NCI-H69 (cell line): ENCODE measurements at places on chromosomes 7 and 10.

- DNase-seq = peak; percentile 41
Measured at GRCh38 chr10:117796130-117796745, 250.5 kb downstream of the RAB11FIP2 start.

GRCh38 chr7:157462840-157463239 is 126.0 kb downstream of the DNAJB6 start:
- DNase-seq = no peak

DNA sequence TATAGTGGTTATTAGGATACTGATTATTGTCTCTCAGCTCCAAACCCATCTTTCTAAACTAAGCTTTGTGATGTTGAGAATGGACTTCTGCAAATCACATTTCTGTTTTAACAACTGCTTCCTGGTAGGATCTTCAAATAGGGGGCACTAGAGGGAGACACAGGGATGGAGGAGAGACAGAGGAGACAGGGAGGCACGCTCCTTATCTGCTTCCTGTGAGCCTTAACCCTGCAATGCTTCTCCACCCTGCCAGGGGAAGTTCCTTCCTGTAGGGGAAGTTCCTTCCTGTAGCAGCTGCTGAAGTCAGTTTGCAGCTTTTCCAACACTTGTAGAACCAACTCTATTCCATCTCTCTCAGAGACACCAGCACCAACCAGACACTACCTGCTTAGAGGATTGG is 847.2 kb downstream of the CCSER2 start:
- peak; percentile 50 for DNase-seq

GRCh38 chr7:28151965-28152364 is 28.6 kb downstream of the JAZF1 start:
- no peak for DNase-seq

GRCh38 chr7:104629408-104629807 is 301.0 kb downstream of the LHFPL3 start:
- no peak for DNase-seq

- no peak for DNase-seq
Measured at GRCh38 chr10:104339469-104340110, 1.3 kb upstream of the ITPRIP start.

DNA sequence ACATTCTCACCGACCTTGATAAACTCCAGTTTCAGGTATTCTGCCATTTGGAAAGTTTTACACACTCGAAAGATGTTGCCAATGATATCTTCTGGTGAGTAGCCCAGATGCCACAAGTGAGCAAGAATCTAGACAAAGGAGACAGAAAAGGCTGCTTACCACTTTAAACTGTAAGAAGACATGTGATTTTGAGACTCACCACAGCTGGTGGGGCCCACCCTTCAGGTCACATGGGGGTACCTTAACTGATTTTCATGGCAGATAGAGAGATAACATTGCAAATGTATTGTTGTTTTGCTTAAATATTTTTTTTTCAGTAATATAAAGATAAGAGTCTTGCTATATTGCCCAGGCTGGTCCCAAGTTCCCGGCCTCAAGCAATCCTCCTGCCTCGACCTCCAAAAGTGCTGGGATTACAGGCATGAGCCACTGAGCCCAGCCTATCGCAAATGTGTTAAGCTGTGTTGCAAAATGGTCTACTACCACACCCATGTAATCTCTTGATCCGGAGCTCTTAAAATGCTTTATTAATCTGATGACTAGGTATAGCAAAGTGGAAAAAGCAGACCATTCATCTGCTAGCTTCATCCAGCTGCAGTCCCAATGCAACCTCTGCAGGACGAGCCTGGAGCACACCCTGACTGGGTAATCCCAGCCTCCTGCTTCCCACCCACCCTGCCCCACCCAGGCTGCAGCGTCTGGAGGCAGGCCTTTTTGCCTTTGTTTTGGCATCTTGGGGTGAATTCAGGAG is 18.5 kb downstream of the RFC2 start:
- DNase-seq = no peak

GRCh38 chr10:7274293-7274692 is 136.5 kb downstream of the SFMBT2 start:
- no peak for DNase-seq

DNA sequence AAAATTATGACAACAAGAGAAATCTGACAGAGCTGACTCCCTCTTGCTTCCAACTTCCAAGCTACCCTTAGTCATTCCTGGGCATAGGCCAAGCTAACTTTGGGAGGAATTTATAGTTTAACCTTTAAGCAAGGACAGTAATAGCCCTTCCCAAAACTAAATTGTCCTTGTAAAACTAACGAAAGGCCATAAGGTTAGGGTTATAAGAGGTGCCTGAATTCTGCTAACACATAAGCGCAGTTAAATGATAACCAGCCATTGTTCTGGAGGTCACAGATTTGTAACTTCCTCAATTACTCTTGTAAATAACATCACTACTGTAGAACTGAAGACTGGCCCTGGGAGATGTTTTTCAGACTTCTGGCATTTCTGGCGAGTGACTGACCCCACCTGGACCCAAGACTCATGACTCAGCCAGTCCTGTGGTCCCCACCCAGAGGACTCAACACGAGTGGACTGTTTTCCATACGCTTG is 481.2 kb downstream of the KCNMA1 start:
- DNase-seq = no peak

- DNase-seq = peak; percentile 16
Measured at GRCh38 chr7:1241603-1242255, 9.1 kb downstream of the UNCX start.

GRCh38 chr10:130862626-130863025 is 448.9 kb downstream of the TCERG1L start:
- DNase-seq = no peak

DNA sequence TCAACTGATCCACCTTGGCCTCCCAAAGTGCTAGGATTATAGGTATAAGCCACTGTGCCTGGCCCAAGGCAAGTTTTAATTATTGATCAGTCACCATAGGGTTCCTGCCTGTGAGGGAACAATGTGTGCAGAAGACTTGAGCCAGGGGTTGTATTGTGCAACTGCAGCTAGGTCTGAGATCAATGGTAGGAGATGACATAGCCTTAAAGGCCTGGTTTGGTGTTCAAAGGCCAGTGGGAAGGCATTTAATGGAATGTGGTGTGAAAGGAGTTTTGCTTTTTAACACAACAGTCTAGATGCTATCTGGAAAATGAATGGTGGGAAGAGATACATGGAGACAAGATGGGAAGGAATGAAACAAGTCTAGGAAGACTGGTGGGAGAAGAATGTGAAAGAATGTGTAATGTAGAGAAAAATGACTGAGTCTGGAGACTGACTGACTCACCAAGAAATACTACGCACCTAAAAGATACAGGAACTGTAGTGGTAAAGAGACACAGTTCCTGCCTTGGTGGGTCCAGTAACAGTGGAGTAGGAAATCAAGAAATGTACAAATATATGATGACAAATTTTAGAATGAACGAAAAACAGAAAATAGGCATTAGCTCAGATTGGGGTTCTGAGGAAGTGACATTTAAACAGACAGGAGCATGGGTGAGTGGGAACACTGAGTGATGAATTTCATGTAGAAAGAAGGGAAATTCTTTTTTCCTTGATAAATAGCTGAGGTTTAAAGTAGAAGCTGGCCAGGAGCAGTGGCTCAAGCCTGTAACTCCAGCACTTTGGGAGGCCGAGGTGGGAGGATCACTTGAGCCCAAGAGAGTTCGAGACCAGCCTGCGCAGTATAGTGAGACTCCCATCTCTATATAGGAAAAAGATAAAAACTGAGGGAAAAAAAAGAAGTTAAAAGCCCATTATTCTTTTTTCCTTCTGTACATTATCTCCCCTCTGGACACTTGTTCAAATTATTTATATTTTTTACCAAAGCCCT is 9.4 kb downstream of the HNRNPF start:
- peak; percentile 9 for DNase-seq

DNA sequence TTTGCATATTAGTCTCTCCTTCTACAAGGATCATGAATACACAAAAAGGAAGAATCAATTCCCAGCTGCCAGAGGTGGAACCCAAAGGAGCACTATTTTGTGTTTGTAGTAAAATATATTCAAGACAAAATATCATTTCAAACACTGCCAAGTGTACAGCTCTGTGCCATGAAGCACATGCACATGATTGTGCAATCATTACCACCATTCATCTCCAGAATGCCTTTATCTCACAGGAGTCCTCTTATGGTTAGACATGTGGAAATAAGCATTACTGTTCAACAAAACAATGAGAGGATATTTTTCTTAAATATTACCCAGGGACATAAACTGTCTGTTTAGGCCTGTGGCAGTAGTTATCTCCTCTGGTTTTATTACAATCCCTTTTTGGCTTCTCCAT is 151.4 kb upstream of the PPP1R3A start:
- no peak for DNase-seq

GRCh38 chr7:115747174-115747573 is 283.4 kb downstream of the TFEC start:
- peak; percentile 82 for DNase-seq

DNA sequence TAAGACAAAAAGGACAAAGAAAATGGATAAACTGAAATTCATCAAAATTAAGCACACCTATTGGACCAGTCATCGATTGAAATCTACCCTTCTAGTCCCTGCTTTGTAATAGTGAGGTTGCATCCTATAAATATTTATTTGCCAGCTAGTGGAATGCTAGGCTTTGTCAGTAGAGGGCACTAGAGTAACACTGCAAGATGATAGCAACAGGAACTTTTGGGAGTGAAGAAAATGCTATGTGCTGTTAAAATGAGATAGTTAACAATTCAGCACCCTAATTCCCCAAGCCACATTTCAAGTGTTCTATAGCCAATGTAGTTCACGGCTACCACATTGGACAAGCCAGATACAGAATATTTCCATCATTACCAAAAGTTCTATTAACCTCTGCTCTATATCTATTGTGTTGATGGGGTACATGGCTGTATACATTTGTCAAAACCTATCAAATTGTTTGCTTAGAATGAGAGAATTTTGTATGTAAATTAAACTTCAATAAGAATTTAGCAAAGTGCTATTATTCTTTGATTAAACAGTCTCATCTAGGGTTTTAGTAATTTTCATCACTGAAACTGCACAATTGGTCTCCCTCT is 69.8 kb downstream of the LSMEM1 start:
- peak; percentile 78 for DNase-seq

DNA sequence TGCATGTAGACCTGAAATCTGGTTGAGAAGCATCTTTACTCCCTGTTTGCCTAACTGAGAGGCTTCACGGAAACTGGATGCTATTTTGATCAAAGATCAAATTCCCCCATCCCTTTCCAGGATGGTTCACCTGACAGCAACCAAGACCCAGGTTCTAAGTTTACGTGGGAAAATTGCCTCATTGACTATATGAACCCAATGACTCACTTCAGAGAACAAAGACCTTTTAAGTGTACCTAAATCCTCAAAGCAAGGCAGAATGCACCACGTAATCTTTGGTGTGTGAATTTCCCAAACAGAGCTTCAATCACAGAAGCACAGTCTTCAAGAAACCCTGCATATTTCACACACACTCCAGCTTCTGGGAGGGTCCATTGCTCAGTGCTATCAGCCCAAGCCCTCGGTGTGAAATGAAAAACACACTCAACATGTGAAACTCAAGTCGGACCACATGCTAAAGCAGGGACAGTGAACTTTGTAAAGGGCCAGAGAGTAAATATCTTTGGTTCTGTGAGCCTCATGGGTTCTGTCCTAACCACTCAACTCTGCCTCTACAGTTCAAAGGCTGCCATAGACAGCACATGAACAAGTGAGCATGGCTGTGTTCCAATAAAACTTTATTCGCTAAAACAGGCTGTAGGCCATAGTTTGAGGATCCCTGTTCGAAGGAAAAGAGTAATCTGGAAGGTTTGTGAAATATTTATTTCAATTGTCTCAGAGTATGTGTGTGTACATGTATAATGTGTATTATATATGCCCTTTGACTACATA is 275.6 kb upstream of the FOXK1 start:
- peak; percentile 22 for DNase-seq

GRCh38 chr10:78042058-78042751 is 8.5 kb downstream of the RPS24 start:
- no peak for DNase-seq

GRCh38 chr7:111760043-111760442 is 197.8 kb upstream of the IMMP2L start:
- DNase-seq = no peak

DNA sequence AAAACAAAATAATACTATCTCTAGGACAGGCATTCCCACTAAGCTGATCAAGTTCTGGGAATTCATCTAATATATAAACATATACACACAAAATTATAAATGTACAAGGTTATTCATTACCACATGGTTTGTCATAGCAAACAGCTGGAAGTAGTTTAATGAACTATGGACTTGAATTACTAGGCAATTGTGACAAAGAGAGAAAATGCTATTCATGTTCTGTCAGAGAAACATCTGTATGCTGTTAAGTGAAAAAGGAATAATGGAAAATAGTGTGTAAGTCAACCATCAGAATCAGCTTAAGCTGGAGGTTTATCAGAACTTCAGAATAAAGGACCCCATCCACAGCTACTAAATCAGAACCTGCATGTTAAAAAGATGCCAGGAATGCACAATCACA is 2.8 kb downstream of the ZNF248 start:
- DNase-seq = no peak

DNA sequence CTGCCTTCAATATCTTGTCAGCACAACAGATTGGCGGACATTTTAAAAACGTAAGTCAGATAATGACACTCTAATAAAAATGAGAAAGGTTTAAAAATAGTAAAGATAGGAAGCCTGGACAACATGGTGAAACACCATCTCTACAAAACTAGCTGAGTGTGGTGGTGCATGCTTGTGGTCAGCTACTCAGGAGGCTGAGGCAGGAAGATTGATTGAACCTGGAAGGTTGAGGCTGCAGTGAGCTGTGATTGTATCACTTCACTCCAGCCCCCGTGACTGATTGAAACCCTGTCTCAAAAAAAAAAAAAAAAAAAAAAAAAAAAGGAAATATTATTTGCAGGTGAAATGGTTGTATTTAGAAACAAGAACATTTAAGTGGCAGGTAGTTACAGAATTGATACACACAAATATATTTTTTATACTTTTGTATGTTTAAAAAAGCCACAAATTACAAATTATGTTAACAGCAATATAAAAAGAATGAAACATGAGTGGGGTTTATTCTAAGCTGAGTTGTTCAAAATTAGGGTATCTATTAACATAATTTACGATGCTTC is 141.9 kb downstream of the ADK start:
- peak; percentile 82 for DNase-seq

- no peak for DNase-seq
Measured at GRCh38 chr10:24569330-24569796, 154.3 kb downstream of the ARHGAP21 start.

DNA sequence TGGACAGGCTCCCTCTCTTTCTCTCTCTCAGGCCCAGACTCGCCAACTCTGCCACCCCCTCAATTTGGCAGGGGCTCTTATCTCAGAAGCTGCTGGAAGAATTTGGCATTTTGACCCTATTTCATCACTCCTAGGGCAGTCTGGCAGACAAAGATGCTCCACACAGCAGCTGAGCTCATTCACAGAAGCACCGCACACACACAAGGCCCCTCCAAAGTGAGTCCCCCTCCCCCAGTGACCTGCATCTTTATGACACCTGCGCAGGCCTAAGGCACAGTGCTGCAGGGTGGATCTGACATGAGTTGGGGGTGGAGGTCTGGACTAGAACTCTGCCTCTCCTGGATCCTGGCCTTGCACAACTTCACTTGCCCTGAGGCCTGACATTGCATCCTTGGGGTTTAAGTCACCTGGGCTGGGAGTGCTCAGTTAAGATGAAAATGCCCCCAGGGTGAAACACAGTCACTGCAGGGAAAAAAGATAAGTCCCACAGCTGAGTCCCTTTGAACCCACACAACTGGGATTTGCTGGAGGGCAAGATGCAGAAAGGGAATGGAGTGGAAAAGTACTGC is 41.1 kb upstream of the DUSP5 start:
- peak; percentile 4 for DNase-seq

- no peak for DNase-seq
Measured at GRCh38 chr10:7243873-7244272, 167.0 kb downstream of the SFMBT2 start.
